ENCODE measurements at places on chromosomes 2 and 18.

DNA sequence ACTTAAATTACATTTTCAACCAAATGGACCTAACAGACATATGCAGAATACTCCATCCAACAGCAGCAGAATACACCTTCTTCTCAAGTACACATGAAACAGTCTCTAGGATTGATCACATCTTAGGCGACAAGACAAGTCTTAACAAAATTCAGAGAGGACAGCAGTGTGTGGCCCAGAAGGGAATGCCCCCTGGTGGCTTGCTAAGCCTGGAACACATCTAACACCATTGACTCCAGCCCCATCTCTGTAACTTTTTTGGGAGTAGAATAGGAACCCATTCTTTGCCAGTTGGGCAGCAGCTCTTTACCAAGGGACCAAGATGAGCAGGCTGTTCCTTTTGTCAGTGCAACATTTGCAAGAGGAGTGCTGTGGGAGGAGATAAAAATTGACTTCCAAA, 249.9 kb downstream of the PLCL1 start:
- no peak for DNase-seq

DNA sequence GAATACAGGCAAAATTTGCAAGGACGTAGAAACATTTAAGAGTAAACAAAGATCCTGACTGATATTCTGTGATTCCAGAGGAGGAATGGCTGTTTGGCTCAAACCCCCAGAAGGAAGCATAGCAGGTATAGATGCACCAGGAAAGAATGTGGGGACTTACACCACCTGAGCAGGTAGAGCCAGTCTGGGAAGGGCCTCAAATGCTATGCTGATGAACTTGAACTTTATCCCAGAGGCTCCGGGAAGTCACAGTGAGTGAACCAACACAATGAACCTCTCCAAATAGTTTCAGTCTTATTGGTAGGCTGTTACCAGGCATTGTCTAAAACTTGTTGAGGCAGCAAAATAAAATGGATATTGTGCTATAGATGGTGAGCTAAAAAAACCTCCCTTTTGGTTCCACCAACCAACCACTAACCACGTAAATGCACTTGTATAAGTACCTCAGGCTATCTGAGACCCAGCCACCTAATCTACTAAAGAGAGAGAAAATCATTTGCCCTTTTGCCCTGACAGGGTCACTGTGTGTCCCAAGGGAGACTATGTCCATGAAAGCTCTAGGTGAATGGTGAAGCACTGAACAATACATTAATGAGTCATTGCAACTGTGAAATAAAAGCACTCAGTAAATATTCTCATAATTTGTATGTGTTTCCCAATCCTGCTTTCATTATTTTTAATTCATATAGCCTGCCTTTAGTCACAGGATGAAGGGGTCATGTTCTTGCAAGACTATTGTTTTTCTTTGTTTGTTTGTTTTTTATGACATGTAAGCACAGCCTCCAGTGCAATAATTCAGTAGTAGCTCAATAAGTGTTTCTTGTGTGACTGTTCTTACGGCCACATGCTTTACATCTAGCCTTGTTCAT, 911.6 kb downstream of the EPHA4 start:
- DNase-seq = no peak

DNA sequence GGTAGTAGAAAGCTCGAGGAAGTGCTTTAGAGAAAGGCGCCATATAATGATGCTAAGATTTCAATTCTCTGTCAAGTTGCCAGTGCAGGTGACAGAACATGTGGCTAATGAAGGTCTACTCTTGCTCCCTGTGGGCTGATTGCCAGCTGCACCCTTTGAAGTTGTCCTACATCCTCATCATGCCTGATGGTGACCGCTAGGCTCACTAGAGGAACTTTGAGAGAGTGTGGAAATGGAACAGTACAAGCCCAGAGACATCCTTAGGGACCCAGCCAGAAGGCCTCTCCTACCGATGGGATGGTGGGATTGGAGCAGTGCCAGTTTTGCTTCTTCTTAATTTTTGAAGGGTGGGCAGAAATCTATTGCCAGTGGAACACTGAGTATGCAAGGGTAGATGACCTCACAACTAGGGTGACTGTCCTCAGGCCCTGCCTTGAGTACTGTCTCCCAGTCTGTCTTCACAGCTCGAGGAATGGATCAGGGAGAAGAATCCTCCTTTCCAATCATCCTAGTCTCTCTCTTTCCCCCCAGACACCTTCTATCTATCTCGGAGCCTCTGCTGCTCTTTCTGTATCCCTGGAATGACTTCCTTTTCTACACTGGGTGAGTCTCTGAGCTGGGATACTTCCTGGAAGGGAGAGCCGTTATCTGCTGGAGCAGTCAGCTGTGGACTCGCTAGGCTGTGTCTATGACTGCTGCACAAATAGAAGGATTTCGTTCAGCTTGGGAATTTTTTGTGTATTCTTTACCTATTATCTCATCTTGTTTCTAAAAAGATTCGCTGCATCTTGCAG, 33.5 kb downstream of the LGALSL start:
- DNase-seq = no peak

DNA sequence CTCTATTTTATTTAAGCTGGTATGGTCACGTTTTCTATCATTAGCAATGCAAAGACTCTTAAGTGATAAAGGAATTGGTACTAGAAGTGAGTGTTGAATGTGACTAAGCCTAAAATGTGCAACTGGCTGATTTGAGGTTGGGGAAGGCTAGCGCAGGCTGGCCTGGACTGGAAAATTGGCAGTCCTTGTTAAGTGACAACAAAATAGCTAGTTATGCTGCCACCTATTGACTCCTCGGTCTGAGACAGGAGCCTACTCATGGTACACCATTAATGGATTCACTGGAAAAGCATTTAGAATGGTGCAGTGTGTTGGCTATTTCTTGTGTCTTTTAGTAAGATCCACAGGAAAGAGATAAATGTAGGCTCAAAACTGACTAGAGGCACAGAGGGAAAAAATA, 5.7 kb upstream of the WIPF1 start:
- DNase-seq = no peak

DNA sequence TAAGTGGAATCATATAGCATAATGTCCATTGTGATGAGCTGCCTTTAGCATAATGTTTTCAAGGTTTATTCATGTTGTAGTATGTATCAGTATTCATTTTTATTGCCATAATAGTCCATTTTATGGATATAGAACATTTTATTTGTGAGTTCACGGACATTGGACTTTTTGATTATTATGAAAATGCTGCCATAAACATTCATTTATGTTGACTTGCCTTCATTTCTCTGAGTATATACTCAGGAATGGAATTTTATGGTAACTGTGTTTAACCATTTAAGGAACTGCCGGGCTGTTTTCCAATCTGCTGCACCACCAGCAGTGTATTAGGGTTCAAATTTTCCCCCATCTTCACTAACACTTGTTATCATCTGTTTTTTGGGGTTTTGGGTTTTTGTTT, 12.2 kb downstream of the CREB1 start:
- DNase-seq = no peak

- DNase-seq = no peak
Measured at GRCh38 chr2:43040084-43040854, 186.1 kb downstream of the ZFP36L2 start.

- DNase-seq = no peak
Measured at GRCh38 chr2:12718711-12719399, 2.1 kb downstream of the TRIB2 start.

DNA sequence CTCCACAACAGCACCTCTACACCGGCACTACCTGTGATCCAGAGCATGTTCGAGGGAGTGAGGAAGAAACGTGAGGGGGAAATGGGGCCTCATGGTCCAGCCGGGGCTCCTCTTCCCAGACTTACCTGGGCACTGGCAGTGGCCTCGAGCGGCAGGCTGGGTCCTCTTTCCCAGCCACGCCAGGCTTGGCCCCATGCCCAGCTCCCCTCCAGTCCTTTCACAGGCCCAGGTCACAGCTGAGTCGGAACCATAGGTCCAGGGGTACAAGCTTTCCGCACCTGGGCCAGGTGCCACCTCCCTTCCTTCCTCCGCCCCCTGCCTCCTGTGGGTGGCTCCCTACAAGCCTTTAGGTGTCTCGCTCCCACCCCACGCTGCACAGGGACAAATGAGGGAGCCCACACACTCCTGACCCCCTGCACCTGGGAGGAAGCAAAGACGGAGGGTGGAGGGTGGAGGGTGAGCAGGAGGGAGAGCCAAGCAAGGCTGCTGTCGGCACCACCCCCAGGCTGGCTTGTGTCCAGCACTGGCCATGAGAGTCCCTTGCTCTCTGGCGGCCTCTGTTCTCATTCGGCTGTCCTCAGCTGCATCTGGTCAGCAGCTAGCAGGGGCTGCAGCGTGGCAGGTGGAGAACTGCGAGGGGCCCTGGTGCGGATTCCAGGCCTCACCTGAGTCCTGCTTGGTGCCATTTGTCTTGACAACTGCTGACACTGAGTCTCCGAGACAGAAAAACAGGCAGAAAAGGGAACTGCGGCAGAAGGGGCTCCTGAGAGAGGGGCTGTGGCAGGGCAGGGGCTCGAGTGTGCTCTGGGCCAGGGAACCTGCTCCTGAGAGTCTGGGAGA, 26.8 kb downstream of the ADRA2B start:
- DNase-seq = no peak

GRCh38 chr2:70069049-70069448, 18.2 kb upstream of the PCBP1 start:
- peak; percentile 85 for DNase-seq

DNA sequence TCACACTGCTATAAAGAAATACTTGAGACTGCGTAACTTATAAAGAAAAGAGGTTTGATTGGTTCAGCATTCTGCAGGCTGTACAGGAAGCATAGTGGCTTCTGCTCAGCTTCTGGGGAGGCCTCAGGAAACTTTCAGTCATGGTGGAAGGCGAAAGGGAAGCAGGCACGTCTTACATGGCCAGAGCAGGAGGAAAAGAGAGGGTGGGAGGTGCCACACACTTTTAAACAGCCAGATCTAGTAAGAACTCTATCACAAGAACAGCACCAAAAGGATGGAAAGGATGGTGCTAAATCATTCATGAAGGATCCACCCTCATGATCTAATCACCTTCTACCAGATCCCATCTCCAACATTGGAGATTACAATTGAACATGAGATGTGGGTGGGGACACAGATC, 145.5 kb upstream of the OSR1 start:
- DNase-seq = no peak

DNA sequence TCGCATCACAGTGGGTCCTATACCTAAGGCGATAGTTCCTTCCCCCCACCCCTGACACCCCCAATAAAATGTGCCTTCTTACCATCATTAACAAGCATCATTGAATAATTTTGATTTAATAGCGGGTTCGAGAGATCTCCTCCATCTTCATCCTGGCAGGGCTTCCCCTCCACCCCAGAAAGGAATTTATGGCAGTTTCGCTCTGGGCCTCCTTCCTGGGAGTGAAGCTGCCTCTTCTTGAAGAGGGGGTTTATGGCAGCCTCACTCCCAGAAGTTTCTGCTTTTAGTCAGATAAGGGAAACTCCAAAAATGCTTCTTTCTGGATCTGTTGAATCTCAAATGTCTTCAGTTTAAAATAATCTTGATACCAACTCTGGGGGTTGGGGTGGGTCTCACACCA, 45.7 kb downstream of the RRM2 start:
- no peak for DNase-seq

DNA sequence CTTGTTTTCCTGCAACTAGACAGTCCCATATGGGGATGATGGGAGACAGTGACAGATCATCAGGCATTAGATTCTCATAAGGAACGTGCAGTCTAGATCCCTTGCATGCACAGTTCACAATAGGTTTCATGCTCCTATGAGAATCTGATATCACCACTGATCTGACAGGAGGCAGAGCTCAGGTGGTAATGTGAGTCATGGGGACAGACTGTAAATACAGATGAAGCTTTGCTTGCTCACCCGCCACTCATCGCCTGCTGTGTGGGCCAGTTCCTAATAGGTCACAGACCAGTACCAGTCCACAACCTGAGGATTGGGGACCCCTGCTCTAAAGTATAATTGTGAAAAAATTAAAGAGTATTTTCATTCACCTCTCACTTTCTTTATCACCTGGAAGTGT, 23.6 kb upstream of the RAB1A start:
- no peak for DNase-seq

GRCh38 chr2:240575101-240575965, 7.0 kb downstream of the RNPEPL1 start:
- DNase-seq = no peak

- no peak for DNase-seq
Measured at GRCh38 chr18:32769586-32770053, 3.2 kb downstream of the KLHL14 start.

GRCh38 chr2:71834796-71835195, 312.9 kb downstream of the CYP26B1 start:
- DNase-seq = no peak

- no peak for DNase-seq
Measured at GRCh38 chr2:163735685-163736432, at the start of gene FIGN. TSS of gene FIGN (minus strand) at chr2:163736008. CDS start at chr2:163734927, 1,081 bp downstream.

DNA sequence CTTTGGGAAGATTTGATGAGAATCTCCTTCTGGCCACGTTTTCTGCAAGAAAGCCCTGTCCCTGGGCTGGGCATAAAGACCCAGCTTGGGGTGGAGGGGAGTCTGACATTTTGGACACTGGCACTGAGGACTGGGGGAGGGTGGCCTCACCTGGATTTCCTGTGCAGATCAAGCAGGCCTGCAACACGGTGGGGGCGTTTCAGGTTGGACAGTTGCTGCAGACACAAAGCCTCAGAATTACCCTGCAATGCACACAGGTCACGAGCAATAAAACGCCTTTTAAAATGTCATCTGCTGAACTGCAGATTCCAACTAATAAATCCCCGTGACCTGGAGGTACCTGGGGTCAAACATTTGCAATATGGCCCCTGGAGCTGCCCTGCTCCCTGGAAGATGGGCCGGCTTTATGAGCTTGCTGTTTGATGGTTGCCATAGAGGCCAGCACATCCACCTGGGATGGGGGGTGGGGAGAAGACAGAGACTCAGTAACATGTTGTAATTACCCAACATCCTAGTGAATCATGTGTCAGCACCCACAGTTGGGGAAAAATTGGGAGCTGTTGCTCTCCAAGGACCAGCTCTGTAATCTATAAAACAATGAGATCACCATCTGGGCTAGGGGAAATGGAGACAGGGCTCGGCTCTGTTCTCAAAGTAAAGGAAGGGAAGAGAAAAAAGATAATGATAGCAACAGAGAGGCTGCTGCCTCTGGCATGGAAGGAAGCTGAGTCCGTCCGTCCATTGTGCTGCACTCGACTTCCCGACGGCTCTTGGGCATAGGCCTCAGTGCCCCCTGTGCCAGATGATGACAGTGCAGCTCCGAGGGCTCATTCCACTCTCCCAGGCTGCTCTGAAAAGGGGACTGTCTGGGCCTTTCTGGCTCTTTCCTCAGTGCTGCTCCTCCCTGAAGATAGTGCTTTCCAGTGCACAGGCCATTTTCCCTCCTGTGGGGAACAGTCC, 340.3 kb downstream of the CYRIA start:
- no peak for DNase-seq

DNA sequence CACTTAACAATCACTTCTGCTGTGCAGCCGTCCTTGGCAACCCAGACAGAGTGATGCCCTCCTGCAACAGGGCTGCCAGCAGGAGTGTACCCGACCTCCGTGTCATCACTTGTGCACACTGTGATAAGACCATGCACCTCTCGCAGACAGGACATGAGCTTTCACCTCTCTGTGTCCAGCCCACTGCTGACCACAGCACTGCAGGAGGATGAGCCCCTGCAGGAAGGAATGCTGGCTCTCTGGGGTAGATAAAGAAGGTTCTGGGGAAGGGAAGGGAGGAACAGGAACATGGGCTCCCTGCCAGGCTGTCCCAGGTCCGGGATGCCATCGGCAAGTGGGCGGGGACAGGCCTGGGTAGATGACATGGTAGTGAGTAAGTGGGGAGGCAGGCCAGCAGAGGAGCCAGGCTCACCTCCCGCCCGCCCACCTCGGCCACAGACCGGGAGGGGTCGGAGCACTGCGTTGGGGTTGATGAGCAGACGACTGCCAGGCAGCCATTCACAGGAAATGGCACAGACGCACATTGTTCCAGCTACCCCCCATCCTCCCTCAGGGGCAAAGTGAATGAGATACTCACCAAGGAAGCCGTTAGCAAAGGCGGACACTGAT, 18.6 kb upstream of the COL6A3 start:
- DNase-seq = peak; percentile 89

GRCh38 chr2:1696472-1696871, 47.8 kb downstream of the PXDN start:
- no peak for DNase-seq
